Effector CD8-positive, alpha-beta T cell (primary cell): ENCODE measurements at places on chromosomes 3 and 15.
A peak's percentile ranks its signal among the peaks of the same experiment; 100 is the strongest.

DNA sequence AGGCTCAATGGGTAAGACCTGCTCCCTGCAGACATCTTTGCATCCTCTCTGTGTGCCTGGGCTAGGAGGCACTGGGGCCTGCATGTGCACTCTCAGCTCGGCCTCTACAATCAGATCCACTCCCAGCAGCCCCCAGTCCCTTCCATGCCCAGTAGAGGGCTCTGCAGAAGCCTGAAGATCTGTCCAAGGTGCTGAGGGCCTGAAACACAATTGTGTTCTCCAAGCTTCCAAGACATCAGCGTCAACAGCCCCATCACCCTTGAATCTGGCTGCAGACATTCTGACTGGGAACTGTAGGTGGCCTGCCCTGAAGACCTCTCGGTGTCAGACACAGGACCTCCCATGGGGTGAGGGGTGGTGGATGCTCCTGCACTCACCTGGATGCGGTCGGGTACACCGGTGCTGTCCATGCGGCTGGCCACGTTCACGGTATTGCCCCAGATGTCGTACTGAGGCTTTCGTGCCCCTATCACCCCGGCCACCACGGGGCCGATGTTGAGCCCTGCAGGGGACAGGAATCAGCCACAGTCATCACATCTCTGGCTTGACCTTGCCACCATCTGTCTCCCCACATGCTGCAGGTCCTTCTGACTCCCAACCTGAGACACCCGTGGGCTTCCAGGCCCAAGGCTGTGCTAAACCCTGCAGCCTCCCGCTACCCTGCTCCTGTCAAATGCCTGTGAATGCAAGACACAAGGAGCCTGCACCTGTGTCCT lies 84.7 kb downstream of the SEC22A start:
- DNase-seq: no peak

GRCh38 chr3:95351158-95351557 lies 1288.3 kb downstream of the NSUN3 start:
- DNase-seq: no peak

GRCh38 chr15:31216215-31216911 lies 110.3 kb upstream of the KLF13 start:
- no peak for DNase-seq

DNA sequence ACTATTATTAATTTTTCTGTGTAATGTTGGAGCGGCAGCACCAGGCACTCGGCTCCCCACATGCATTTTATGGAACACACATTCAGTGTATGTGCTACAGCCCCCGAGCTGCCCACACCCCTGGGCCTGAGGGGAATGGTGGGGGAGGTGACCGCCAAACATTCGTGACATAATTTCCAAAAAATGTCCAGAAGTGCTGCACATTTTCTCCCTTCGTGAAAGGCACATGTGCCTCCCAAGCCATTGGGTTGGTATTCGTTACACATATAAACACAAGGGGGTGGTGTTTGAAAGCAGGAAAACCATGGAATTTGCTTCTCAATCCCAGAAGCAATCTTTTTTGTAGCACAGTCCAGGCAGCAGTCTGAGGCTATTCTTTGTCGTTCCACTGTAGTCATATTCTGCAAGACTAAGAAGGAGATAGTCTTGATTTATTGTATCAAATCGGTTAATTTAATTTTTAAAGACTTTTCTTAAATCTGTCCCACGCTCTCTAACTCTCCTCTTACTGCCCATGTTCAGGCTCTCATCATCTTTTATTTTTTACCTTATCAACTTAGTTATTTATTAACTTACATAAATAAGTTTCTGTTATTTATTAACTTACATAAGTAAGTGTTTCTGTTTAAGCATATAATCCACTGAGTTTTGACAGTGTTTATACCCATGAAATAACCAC lies 39.2 kb upstream of the POLR2M start:
- no peak for DNase-seq

GRCh38 chr3:119395923-119396358 lies 67.5 kb downstream of the TMEM39A start:
- DNase-seq: no peak

- no peak for DNase-seq
Observed at GRCh38 chr3:174331095-174331800, 527.9 kb upstream of the NAALADL2 start.

DNA sequence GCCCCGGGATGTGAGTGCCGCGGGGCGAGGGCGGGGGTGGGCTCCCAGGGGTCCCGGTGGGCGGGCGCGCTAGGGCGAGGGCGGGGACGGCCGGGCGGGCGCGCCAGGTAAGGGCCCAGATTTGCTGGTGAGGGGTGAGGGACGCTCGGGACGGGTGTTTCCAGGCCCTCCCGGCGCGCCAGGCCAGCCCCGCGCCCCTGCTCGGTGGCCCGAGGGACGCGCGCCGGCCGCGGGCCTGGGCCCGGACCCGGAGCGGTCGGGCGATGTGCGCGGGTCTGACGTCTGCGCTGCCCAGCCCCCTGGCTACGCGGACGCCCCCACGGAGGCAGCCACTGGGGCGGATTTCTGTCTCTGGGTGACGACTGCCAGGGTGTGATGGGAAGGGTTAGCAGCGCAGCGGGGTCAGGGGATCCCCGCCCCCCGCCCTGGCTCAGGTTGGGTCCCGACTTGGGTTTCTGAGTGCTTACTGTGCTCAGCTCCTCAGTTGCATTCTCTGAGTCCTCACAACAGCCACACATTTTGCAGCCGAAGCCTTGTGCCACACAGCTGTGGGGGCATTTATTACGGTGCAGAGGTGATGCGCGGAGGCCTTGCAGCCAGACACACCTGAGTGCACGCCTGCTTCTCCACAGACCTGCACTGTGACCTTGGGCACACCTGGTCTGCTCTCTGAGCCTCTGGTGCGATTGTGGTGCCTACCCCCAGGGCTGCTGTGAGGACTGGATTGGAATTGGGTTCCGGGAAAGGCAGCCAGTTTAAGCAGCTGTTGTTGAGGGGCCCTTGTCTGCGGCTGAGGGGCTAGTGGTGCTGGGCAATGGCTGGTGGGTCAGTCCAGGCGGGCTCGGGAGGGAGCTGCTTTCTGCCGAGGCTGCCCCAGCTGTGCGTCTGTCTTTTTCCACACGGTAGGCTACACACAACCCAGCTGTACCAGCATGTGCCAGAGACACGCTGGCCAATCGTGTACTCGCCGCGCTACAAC lies 523 bp downstream of the HDAC11 start:
- DNase-seq: peak; percentile 48

DNA sequence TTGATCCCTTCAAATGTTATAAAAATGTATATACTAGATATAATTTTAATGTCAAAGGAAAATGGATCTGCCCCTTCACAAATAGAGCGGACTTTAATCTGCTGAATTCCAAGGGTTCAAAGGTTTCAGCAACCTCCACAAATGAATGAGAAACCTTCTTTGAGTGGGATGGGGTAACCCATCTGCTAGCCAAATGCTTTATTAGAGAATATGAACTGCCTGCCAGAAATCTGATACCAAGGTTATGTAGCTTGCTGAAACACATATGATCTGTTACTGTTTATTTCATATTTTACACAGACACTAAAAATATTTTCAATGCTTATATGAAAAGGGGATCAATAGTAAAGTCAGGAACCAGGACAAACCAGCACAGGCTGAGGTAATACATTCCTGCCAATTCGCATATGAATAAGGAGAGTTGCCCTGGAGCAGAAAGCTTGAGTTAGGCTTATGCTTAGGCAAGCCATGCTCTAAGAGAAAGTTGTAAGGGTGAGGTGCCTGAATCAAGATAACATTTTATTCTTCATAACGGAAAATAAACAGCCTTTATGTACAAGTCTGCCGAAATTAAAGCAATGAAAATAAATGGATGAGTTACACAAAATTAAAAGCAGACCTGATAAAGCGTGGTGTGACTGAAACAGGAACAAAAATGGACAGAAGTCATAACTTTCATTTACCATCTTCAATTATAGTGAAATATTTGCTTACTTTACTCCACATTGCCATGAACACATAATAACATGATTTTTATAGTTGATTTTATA lies 26.5 kb downstream of the PLOD2 start:
- no peak for DNase-seq

GRCh38 chr3:124643453-124643852 lies 86.8 kb upstream of the UMPS start:
- no peak for DNase-seq

GRCh38 chr3:76039431-76039830 lies 254.1 kb upstream of the ZNF717 start:
- no peak for DNase-seq

- no peak for DNase-seq
Observed at GRCh38 chr15:89378296-89379151, 43.9 kb upstream of the POLG start.

DNA sequence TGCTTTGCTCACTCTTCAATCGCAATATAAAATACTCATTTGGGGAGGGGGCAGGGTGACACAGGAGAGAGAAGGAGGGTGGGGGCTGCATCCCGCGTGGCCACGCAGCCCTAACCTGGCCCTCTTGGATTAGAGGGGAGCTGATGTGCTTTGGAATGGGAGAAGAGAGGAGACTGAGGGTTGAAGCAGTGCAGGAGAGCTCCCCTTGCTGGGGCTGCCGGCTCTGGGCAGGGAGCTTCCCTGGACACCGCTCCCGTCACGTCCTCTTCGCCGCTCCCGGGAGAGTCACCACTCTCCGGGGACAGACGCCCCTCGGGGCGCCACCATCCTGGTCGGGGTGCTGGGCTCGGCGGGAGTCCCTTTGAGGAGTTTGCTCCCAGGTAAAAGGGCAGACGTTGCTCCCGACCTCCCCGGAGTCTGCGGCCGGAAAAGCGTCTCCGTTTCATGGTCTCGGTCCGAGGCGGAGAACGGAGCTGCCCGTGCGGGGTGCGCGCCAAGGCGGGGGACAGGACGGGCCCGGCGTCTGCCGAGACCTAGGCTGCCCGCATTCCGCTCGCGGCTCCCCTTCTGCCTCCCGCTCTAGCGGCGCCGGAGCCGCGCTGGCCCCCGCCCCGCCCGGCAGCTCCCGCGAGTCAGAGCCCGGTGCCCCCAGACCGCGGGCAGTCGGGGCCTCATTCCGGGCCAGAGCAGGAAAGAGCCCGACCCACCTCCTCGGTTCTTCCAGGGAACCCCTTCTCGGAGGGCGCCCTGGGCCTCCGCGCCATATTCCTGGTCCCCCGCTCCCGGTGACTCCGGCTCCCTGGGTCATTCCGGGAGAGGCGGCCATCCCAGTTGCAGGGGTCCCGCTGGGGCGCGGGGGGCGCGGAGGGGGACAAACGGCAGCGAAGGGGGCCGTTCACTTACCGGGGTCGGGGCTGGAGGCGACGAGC lies 603 bp downstream of the SLC7A14 start:
- no peak for DNase-seq
